ENCODE measurements at places on chromosomes 7 and 10.

DNA sequence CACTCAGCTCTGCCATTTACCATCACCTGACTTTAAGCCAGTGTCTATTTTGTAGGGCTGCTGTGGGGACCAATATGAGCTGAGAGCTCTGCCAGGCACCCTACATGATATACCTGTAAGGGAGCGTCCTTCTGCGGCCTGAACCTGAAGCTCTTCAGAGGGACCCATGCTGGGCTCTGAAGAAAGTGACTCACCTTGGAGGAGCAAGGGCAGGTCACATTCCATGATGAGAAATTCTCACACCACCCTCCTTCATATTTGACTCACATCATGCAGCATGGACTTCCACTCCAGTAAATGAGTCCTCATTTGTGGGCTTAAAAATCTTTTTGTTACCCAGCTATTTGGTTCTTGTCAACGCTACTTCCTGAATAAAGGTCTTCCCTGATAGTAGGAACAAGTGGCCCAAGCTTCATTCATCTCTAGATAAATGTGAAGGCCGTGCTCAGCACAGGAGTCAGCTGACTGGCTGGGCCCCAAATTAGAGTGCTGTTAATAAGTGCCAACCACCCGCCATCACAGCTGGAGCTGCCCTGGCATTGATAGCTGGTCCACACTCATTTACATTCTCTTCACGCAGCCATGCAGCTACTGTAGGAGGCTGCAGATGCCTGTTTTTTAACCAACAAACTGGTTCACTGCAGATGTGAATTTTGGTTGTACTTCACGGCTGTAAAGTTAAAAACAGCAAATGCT lies 78.4 kb downstream of the RNF216 start:
- peak overlapping the region; percentile 11 for H3K27ac ChIP-seq
- no peaks in the 10 kb centered on the region for H3K27me3 ChIP-seq
- peaks cover 20% of the 10 kb centered on the region for H3K36me3 ChIP-seq
- no peak for DNase-seq
- H3K4me1 ChIP-seq = peaks cover 6% of the 10 kb centered on the region
- H3K4me3 ChIP-seq = no peak overlapping the region

DNA sequence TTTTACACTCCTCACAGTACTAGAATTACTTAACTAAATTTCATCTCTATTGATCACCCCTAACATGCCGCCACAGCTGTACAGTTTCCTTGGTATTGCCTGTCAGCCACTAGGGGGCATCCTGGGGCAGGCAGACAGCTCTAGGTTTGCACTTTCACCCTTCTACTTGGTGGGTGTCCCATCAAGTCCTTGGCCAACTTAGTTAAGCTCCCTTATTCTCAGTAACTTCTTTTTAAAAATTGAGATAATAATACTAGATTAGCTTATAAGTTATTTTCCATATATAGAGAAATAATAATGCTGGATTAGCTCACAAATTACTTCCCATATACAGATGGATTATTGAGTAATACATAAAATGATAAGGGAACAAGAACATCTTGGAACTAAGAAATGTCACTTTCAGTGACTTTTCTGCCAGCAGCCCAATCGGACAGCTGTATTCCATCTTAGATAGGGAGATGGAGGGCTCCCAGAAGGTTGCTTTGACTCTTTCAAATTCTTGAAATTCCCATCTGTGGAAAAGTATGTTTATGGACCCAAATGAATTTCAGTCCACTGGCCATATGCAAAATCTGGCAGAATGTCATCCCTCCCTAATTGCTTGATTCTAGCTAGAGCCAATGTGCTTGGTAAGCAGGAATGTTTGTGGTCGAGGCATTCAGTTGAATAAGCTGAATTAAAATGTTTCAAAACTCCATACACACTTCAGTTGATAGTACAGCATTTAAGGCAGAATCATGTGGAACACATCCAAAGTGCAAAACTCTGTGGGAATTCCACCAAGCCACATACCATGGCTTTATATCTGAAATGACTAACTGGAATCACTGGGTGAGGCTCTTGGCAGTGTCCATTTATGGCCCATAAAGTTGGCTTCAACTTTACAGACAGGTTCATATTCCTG lies 309.7 kb downstream of the CSTF2T start:
- DNase-seq = no peak
- no peaks in the 10 kb centered on the region for H3K27me3 ChIP-seq
- H3K4me1 ChIP-seq = peaks cover 16% of the 10 kb centered on the region

DNA sequence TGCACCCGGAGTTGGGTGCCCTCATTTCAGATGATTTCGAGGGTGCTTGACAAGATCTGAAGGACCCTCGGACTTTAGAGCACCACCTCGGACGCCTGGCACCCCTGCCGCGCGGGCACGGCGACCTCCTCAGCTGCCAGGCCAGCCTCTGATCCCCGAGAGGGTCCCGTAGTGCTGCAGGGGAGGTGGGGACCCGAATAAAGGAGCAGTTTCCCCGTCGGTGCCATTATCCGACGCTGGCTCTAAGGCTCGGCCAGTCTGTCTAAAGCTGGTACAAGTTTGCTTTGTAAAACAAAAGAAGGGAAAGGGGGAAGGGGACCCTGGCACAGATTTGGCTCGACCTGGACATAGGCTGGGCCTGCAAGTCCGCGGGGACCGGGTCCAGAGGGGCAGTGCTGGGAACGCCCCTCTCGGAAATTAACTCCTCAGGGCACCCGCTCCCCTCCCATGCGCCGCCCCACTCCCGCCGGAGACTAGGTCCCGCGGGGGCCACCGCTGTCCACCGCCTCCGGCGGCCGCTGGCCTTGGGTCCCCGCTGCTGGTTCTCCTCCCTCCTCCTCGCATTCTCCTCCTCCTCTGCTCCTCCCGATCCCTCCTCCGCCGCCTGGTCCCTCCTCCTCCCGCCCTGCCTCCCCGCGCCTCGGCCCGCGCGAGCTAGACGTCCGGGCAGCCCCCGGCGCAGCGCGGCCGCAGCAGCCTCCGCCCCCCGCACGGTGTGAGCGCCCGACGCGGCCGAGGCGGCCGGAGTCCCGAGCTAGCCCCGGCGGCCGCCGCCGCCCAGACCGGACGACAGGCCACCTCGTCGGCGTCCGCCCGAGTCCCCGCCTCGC lies at the start of gene EGFR:
EGFR (plus strand) TSS at position 657 of the 830 bp plus-strand sequence. CDS start 261 bp downstream, outside the sequence.
- no peaks in the 10 kb centered on the region for H3K27me3 ChIP-seq
- DNase-seq = peak; percentile 86
- peak within 1 kb of the TSS; percentile 94 for H3K27ac ChIP-seq
- peak within 1 kb of the TSS; percentile 95 for H3K4me3 ChIP-seq

- H3K36me3 ChIP-seq = no peaks in the 10 kb centered on the region
- H3K4me1 ChIP-seq = no peaks in the 10 kb centered on the region
- H3K27ac ChIP-seq = no peak overlapping the region
These were observed 15.2 kb upstream of the FRMPD2 start for GRCh38 chr10:48289501-48290238.

DNA sequence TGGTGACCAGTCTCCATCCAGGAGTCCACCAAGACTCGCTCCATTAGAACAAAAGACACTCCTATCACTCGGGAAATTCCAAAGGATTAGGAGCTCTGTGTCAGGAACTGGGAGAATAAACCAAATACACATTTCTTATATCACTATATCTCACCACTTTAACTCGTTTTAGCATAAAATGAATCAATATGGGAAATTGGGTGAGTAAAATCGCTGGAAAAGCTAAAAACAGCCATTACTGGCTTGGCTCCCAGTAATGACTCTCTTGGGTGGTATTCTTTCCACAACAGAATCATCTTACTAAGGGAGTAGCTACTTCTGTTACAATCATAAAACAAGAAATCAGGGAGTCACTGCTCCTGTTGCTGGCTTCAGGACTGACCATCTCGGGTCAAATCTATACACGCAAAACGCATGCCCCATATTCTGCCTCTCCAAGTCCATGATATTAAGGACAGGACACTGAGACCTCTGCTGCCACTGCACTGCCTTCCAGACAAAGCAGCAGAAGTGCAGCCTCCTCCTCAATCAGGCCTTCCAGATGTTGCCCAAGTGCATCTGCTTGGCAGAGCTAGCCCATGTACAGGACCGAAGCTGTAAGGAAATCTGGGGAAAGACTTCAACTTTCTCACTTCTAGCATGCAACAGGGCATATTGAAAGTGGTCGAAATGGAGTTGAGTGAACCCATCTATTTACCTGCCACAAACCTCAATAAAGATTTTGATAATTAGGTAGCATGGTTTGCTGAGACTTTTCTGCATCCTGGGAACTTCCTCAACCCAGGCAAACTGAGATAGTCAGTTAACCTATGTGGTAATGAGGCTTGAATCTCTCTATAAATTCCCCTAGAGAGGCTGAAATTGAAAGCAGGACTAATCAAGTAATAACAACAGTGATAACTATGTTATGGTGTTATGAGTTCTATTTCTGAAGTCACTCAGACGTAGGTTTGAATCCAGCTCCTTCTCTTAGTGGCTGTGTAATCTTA lies 14.4 kb upstream of the PANK1 start:
- H3K27me3 ChIP-seq = no peaks in the 10 kb centered on the region
- H3K4me3 ChIP-seq = no peak overlapping the region
- no peaks in the 10 kb centered on the region for H3K36me3 ChIP-seq

DNA sequence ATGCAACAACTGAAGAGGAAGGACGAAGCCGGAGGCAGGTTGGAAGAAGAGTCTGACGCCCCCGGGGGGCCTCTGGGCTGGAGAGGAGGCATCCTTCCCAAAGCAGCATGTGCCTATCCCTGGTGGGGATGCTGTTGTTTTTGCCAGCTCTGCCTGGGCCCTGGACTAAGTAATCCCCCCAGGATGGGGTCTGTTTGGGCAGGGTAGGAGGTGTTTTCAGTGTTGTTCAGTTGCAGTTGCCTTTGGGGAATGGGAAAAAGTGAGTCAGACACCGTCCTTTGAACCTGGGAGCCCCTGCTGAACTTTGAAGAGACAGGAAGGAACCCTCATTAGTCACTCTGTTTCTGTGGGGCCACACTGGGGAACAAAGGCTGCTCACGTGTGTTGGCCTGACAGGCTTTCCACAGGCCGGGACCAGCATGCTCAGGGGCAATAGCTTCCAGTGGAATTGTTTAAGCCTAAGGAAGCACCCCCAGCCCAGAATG lies 35.2 kb upstream of the GDF10 start:
- H3K36me3 ChIP-seq = no peaks in the 10 kb centered on the region
- no peak overlapping the region for H3K27ac ChIP-seq
- no peaks in the 10 kb centered on the region for H3K4me1 ChIP-seq
- H3K27me3 ChIP-seq = no peaks in the 10 kb centered on the region

- H3K27ac ChIP-seq = no peak overlapping the region
- H3K4me1 ChIP-seq = no peaks in the 10 kb centered on the region
- no peak overlapping the region for H3K4me3 ChIP-seq
- H3K27me3 ChIP-seq = no peaks in the 10 kb centered on the region
These were observed 603.6 kb downstream of the CNTNAP2 start for GRCh38 chr7:146720195-146720594.

DNA sequence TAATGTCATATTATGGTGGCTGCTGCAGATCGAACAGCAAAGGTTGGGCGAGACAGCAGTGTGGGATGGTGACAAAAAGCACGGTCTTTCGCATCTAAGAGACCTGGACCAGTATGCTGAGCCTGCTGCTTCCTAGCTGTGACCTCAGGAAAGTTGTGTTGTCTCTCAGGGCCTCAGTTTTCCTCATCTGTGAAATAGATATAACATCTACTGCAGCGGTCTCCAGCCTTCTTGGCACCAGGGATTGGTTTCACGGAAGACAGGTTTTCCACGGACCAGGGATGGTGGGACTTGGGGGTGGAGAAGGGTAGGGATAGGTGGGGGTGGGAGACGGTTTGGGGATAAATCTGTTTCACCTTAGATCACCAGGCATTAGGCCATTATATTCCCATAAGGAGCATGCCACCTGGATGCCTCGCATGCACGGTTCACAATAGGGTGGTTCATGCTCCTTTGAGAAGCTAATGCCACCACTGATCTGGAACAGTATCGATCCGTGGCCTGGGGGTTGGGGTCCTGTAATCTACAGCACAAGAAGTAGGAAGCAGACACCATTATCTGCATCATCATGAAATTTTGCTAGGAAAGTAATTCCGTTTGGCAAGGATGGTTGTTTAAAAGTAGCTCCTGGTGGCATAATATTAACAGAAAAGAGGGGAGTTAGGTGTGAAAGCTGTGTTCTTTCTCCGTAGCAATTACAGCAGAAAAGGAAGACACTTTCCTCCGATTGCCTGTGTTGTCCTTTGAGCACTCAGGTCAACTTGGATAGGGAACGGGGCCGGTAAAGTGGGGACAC lies 10.8 kb downstream of the KLF6 start:
- H3K36me3 ChIP-seq = peaks cover 36% of the 10 kb centered on the region
- DNase-seq = no peak
- H3K27me3 ChIP-seq = no peaks in the 10 kb centered on the region
- H3K4me1 ChIP-seq = peaks cover 42% of the 10 kb centered on the region
- peak overlapping the region; percentile 99 for H3K27ac ChIP-seq
- no peak overlapping the region for H3K4me3 ChIP-seq

GRCh38 chr10:43255634-43256431 lies 11.0 kb downstream of the RASGEF1A start:
- peak; percentile 51 for DNase-seq
- H3K27ac ChIP-seq = no peak overlapping the region
- H3K4me3 ChIP-seq = no peak overlapping the region
- H3K36me3 ChIP-seq = no peaks in the 10 kb centered on the region
- no peaks in the 10 kb centered on the region for H3K4me1 ChIP-seq
- no peaks in the 10 kb centered on the region for H3K27me3 ChIP-seq

- no peaks in the 10 kb centered on the region for H3K27me3 ChIP-seq
- peaks cover 10% of the 10 kb centered on the region for H3K4me1 ChIP-seq
- peak overlapping the region; percentile 11 for H3K27ac ChIP-seq
- H3K4me3 ChIP-seq = no peak overlapping the region
These were observed 466.0 kb downstream of the KIF20B start for GRCh38 chr10:90167174-90168064.

- H3K36me3 ChIP-seq = peaks cover 3% of the 10 kb centered on the region
- no peaks in the 10 kb centered on the region for H3K27me3 ChIP-seq
- H3K4me1 ChIP-seq = peaks cover 3% of the 10 kb centered on the region
- H3K27ac ChIP-seq = no peak overlapping the region
- no peak for DNase-seq
These were observed 3.7 kb upstream of the HNRNPH3 start for GRCh38 chr10:68327889-68328786.

DNA sequence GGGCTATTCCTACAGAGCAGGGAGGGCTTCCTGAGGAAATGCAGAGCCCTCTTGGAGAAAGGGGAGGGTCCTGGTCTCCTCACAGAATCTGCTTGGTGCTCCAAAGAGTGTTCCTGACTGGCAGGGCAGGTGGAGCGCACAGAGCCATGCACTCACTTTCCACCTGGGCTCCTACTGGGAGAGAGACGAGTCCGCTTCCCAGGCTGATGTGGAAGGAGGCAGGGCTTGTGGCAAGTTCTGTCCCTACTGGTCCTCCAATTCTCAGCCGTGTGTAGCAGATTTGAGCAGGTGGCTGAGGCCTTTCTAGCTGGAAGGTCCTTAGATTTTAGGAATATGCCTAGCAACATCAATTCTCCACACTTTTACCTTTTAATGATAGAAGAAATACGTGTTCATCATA lies 111.5 kb upstream of the MKI67 start:
- no peak overlapping the region for H3K4me3 ChIP-seq
- no peaks in the 10 kb centered on the region for H3K36me3 ChIP-seq
- no peak for DNase-seq

Measured in RWPE2 (cell line).